Fibroblast of villous mesenchyme (primary cell): ENCODE measurements at places on chromosomes 2 and 18. TPM values are rescaled to one million over a fixed set of nuclear protein-coding genes. Genes with fewer than 3 reads are reported as not detected.

Gene PTPN18
- 17.7 and 18.4 TPM in 2 replicates for total RNA-seq

Gene CYRIA
- total RNA-seq, result 0.43 and 0.97 TPM in 2 replicates

Gene PHOSPHO2
- 2.6 and 3.5 TPM in 2 replicates for total RNA-seq

Gene PTPRN
- 0.86 and 0.97 TPM in 2 replicates for total RNA-seq

Gene SLC4A3
- total RNA-seq, result 5.6 and 7.7 TPM in 2 replicates

Gene INPP4A
- 22.2 and 26.8 TPM in 2 replicates for total RNA-seq

Gene CYS1
- 1.6 and 2.2 TPM in 2 replicates for total RNA-seq

Gene ABCG5
- total RNA-seq, result not detected in 2 replicates

DNA sequence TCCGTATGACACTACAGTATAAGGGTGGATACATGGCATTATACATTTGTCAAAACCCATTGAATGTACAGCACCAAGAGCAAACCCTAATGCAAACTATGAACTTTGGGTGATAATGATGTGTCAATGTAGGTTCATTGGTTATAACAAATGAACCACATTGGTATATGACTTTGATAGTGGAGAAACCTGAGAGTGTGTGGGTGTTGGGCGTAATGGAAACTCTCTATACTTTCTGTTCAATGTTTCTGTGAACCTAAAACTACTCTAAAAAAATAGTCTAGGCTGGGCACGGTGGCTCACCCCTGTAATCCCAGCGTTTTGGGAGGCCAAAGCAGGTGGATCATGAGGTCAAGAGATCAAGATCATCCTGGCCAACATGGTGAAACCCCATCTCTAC, 6.5 kb upstream of the ACTG2 start:
- no peak for DNase-seq

DNA sequence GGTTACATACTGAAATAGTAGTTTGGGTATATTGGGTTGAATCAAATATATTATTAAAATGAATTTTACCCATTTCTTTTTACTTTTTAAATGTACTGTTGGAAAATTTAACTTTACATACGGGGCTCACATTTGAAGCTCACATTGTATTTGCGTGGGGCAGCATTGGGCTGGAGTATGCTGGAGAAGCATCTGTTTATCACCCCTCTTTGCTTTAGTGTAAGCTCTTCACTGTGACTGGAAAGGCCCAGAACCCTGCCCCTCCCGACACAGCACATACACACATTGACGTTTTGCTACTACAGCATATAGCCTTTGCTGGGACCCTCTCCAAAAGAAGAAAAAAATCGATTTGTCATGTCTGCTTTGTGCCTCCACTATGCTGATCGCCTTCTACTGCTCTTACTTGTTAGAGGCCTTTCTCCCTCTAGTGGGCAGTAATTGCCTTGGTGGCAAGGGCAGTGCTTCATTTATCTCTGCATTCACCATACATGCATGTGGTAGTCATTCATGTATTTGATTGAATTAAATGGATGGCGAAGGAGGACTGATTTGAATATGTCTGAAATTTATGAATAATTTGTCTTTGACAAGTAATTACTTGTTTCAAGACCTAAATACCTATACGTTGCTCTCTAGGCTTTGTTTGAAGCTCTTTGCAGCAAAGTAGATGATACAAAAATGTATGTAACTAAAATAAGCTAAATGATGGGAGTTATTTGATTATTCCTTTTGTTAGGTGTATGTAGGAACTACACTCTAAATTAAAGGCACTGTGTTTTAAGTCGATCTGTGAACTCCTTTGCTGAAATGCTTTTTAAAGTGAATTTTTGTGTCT, 37.4 kb downstream of the VAPA start:
- peak; percentile 78 for DNase-seq

DNA sequence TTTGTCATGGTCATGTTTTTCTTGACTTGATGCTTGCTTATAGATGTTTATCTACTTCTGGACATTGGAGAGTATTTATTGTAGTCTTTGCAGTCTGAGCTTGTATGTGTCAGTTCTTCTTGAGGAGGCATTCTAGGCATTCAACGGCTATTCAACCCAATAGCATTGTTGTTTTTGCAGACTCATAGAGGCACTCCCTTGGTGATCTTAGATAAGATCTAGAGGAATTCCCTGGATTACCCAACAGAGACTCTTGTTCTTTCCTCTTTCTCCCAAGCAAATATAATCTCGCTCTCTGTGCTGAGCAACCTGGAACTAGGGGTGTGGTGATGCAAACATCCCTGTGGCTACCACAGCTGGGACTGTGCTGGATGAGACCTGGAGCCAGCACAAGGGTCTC, 40.4 kb downstream of the SYT4 start:
- DNase-seq, result no peak

DNA sequence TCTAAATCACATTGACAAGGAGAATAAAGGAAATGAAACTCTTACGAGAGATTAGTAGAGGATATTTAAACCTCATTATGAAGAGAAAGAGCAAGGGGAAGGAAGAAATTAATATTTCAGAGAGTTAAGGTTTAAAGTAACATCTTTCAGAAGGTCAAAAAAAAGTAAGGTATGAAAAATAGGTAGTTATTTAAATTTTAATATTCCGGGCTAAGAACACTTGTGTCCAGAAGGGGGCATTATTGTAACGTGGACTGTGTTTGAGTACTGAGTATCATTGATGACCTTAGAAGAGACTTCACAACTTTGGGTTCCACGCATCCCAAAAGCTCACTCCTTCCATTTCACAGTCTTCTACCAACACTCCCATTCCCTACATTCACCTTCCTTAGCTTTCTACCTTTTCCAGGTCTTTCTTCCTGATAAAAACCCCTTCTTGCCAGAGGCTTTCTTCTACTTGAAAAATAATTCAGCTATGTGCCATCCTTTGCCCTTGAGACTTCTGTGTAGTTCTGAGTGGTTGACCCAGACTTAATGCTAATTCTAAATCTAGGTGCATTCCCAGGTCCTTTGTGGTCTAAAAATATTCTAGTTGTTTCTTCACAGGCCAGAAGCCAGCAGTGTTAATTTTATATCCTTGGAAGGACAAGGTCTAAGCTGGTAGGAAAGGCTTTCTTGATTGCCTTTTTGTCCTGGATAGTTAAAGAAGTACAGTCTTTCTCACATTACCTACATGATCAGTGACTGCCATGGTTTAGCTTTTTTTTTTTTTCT, 16.5 kb downstream of the DYNC1I2 start:
- peak; percentile 57 for DNase-seq

DNA sequence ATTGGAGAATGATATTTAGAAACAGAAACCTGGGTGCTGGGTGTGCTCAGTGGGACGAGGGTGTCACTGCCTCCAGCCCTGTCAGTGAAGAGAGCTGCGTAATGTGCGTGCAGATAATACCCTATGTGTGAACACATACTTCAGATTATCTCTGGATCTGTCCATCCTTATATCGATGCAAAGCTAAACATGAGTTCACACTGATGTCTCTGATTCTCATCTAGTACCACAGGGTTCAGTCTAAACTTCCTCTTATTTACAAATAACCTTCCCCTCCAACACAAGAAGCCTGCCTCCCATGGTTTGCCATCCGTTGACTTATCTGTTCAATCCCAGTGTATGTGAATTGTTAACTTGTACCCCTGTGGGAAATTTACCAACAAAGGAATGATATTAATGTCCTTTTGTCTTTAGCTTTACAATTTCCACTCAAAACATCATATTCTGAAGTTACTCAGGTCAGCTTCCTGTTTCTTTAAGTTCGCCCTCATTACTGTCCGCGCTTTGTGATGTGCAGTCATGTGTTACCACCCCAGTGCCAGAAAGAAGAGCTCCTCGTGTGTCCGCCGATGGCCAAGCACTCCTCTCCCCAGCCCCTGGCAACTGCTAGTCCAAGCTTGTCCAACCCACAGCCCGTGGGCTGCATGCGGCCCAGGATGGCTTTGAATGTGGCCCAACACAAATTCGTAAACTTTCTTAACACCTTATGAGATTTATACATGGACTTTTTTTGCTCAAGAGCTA, 108.2 kb downstream of the RTP5 start:
- DNase-seq, result no peak

- DNase-seq, result no peak
Observed at GRCh38 chr2:55827855-55828254, 95.7 kb downstream of the EFEMP1 start.
